Anterior cingulate cortex (tissue), 58 donors: ENCODE measurements at places on chromosomes 6 and 20.

DNA sequence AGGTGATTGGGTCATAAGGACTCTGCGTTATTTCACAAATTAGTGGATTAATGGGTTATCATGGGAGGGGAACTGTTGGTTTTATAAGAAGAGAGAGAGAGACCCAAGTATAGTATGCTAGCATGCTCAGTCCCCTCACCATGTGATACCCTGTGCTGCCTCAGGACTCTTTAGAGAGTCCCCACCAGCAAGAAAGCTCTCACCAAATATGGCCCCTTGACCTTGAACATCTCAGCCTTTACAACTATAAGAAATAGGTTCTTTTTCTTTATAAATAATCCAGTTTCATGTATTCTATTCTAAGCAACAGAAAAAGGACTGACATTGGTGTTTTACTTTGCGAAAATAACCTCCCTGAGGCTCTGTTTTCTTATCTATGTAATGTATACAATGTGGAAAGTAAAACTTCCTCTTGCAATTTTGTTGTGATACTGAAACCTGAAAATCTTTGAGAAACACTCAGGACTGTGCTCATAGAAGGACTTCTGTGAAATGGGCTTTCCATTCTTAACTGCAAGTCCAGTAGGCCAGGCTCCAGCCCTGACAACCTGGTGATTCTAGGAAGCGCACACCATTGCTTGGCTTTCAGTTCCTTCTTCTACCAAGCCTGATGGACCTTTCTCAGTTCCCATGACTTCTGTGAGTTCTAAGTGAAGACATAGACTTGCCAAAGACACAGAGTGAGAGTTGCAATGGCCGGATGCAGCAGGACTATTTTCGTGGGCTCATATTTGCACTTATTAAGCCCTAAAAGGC is 21.9 kb downstream of the SIRPD start:
- no peak for DNase-seq

GRCh38 chr20:21360705-21361104 is 36.6 kb downstream of the NKX2-4 start:
- no peak for DNase-seq

DNA sequence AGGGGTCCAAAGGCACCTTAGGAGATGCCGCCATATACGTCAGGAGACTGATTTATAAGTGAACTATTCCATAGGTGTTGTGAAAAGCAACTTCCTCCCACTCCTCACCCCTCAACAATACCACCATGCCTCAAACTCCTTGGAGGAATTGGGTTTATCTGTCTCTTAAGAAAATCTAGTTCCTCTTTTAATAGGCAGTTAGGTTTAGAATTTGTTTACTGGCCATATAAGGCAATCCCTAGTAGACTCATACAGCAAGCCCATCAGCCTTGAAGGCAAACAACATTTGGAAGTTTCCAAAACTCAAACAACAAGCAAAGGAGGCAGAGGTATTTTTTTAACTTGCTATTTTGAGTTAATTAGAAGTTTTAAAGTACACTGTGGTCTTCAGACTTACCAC is 66.1 kb downstream of the PRND start:
- no peak for DNase-seq

DNA sequence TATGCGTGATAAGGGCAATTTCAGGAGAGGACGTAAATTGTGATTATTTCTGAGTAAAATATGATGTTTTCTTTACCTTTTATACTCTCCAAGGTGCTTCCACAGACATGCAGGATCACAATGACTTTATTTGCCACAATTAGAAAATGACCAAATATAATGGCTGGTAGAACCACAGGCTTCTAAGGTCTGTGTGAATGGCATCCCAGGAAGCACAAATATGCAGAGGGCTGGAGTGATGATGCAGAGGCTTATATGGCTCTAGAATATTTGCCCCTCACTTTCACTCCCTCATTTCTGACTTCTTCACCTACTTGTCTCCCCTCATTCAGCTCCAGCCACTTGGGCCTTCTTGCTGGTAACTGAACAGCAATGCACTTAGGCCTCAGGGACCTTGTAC is 502.1 kb upstream of the MAP3K7 start:
- no peak for DNase-seq

DNA sequence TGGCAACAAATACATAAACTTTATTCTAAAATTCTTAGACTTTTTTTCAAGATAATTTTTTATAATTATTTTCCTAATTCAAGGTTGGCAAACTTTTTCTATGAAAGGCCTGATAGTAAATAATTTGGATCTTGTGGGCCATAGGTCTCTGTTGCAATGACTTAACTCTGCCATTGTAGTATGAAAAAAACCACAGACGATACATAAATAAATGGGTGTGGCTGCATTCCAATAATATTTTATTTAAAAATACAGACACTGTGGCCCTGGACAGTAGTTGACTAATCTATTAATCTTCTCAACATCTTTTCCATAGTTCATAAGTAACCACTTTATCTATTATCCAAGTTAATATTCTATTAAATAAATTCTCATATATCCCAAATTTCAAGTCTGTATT is 281.1 kb downstream of the SYNE1 start:
- no peak for DNase-seq
